Hepatocyte (in vitro differentiated cells): ENCODE measurements at places on chromosomes 6 and 20. TPM values are rescaled to one million over a fixed set of nuclear protein-coding genes. Genes with fewer than 3 reads are reported as not detected.

DNA sequence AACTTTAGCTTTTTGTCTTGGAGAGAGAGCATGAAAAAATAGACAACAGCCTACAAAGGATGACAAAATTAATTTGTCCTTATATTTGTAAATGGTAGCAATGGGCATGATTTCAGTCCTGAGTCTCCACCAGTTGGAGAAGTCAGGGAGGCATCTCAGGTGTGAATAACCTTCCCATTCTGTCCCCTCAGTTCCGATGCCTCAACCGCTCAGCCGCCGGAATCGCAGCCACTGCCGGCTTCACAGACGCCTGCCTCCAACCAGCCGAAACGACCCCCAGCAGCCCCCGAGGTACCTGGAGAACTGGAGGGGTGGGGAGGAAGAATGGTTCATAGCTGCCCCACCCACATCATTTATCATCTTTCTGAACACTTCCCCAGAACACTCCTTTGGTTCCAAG, 3.6 kb downstream of the PRRC2A start:
- no peaks in the 10 kb centered on the region for H3K27me3 ChIP-seq
- H3K4me3 ChIP-seq, result no peak overlapping the region

GRCh38 chr20:63980806-63981728, at the start of gene PRPF6:
TSS of gene PRPF6 (plus strand) at chr20:63981132. CDS start at chr20:63981246, 114 bp downstream.
- H3K4me1 ChIP-seq, result peaks cover 31% of the 10 kb centered on the region
- no peaks in the 10 kb centered on the region for H3K27me3 ChIP-seq
- peak; percentile 99 for DNase-seq
- peak within 1 kb of the TSS; percentile 94 for H3K27ac ChIP-seq
- peak within 1 kb of the TSS; percentile 61 for H3K4me3 ChIP-seq

DNA sequence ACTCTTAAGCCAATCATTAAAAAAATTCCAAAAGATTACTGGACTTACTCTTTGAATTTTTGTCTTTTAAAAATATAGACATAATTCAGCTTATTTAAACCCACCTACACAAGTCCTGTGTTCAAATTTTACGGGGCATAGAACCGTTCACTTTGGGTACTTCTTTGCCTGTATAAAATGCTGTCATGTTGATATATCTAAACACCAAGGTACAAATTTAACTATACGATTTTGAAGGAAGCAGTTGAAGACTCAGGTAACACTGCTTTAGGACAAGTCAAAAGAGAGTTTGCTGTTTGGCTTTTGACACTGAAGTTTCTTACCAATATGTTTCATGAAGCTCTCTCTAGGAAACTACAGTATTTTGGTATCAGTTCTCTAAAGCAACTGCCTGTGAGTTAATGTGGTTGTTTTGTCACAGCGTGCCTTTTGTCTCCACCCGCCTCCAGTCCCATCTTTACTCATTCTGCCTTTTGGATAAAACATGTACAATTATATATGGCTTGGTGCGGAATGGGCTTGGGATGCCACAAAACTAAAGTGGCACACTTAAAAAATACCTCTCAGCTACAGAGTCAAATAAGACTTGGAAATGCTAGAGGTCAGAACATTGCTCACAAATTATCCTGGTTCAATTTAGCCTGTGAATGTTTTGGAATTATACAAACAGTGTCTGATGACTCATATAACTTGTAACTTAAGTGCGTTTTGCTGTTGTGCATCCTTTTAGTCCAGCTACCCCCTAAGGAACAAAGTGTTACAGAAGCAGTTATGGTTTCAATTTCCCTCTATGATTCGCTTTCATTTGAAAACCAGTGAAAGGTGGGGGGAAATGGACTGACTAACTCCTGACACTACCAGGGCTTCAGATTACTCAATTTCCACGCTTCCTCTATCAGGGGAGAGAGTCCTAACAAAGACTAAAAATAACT, 38.7 kb downstream of the RGS17 start:
- no peaks in the 10 kb centered on the region for H3K27me3 ChIP-seq
- no peak for DNase-seq
- H3K4me1 ChIP-seq, result no peaks in the 10 kb centered on the region
- H3K27ac ChIP-seq, result no peak overlapping the region

DNA sequence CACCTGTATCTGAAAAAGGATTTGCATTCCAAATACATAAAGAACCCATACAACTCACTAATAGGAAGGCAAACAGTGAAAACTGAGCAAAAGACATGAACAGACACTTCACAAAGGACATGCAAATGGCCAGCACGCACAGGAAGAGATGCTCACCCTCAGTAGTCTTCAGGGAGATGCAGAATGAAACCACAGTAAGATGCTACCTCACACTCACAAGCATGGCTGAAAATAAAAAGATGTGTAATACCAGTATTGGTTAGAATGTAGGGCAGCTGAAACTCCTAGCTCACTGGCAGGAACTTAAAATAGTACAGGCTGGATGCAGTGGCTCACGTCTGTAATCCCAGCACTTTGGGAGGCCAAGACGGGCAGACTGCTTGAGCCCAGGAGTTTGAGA, 64.6 kb downstream of the SNX5 start:
- H3K4me1 ChIP-seq, result no peaks in the 10 kb centered on the region
- H3K27me3 ChIP-seq, result no peaks in the 10 kb centered on the region
- no peaks in the 10 kb centered on the region for H3K36me3 ChIP-seq
- H3K4me3 ChIP-seq, result no peak overlapping the region
- no peak overlapping the region for H3K27ac ChIP-seq

- no peak overlapping the region for H3K4me3 ChIP-seq
- no peak overlapping the region for H3K27ac ChIP-seq
- H3K4me1 ChIP-seq, result no peaks in the 10 kb centered on the region
- DNase-seq, result no peak
Observed at GRCh38 chr20:53346335-53346648, 247.3 kb downstream of the ZNF217 start.

- DNase-seq, result no peak
- no peak overlapping the region for H3K4me3 ChIP-seq
- no peak overlapping the region for H3K27ac ChIP-seq
- no peaks in the 10 kb centered on the region for H3K27me3 ChIP-seq
- H3K36me3 ChIP-seq, result no peaks in the 10 kb centered on the region
- no peaks in the 10 kb centered on the region for H3K4me1 ChIP-seq
Observed at GRCh38 chr6:141467881-141468280, 664.8 kb upstream of the GJE1 start.

DNA sequence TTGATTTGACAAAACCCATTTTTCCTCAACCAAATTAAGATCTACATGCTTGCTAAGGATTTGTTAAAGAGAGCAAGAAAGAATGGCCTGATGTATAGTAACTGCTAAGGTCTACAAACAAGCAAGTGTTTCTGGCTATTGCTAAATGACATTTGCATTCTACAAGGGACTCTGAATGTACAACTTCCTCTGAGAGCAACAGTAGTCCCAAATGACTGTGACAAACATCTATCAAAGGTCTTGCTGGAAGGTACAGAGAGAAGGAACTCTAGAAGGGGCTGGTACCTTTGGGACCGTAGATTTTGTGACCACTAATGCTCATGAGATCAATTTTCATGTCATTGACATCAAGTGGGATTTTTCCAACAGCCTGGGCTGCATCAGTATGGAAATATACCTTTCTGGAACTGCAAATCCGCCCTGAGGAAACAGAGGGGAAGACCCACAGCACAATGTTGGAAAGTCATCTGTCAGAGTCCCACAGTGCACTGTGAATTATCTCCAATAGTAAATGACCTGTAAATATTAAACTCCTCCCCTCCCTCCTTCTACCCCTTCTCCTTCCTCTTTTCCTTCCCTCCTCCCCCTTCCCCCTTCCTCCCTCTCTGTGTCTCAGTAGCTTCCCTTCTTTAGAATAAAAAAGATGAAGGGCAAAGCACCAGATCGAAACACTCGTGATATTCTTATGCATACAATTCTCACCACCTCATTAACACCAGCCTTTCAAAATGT, 15.9 kb upstream of the CPNE1 start:
- no peaks in the 10 kb centered on the region for H3K27me3 ChIP-seq
- no peaks in the 10 kb centered on the region for H3K4me1 ChIP-seq
- no peak overlapping the region for H3K27ac ChIP-seq
- DNase-seq, result no peak
- no peak overlapping the region for H3K4me3 ChIP-seq
- no peaks in the 10 kb centered on the region for H3K36me3 ChIP-seq

DNA sequence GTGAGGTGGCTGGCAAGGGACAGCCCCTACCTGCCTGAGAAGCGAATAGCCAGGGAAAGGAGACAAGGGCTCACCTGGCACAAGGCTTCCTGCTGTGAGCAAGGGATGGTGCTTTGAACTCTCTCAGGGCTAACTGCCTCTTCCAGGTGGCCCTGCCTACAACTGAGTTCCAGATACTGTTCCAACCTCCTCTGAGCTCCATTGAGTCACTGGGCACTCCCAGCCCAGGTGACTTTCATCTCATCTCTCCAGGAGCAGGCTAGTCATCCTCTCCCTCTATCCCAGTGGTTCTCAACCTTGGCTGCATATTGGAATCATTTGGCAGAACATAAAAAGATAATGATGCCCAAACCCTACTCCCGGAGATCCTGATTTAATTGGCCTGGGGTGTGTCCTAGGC, 374.0 kb upstream of the ZFP64 start:
- no peaks in the 10 kb centered on the region for H3K4me1 ChIP-seq
- no peak for DNase-seq
- H3K27me3 ChIP-seq, result no peaks in the 10 kb centered on the region
- H3K27ac ChIP-seq, result no peak overlapping the region
- no peaks in the 10 kb centered on the region for H3K36me3 ChIP-seq

DNA sequence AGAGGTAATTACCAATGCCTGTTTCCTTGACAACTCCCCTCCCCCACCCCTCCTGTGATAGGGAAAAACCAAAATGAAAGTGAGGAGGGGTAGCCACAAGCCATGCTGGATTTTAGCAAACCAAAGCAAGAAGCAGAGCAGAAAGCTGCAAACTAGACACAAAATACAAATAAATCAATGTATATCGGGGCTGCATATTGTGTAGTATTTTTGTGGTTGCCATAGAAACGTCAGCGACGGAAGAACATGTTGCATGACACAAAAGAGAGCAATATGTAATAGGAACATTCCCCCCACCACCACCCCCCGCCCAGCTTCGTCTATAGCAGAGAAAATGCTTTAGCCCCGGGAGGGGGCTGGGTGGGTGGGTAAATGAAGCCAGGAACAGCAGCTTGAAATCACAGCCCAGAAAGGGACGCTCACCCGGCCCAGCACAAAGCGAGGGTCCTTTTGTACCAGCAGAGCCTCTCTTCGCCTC, 548 bp downstream of the AGPAT4 start:
- H3K4me3 ChIP-seq, result peak overlapping the region; percentile 43
- no peaks in the 10 kb centered on the region for H3K36me3 ChIP-seq
- H3K4me1 ChIP-seq, result peaks cover 14% of the 10 kb centered on the region
- no peaks in the 10 kb centered on the region for H3K27me3 ChIP-seq
- H3K27ac ChIP-seq, result peak overlapping the region; percentile 73
- DNase-seq, result peak; percentile 51

GRCh38 chr6:43771210-43771857, 1.3 kb downstream of the VEGFA start:
- H3K27me3 ChIP-seq, result no peaks in the 10 kb centered on the region
- H3K36me3 ChIP-seq, result no peaks in the 10 kb centered on the region
- peak overlapping the region; percentile 98 for H3K4me3 ChIP-seq
- peak; percentile 86 for DNase-seq
- H3K4me1 ChIP-seq, result peaks cover 49% of the 10 kb centered on the region

- H3K4me3 ChIP-seq, result no peak overlapping the region
- H3K27me3 ChIP-seq, result no peaks in the 10 kb centered on the region
- no peak for DNase-seq
- H3K4me1 ChIP-seq, result no peaks in the 10 kb centered on the region
- H3K36me3 ChIP-seq, result no peaks in the 10 kb centered on the region
- no peak overlapping the region for H3K27ac ChIP-seq
Observed at GRCh38 chr20:61082720-61083119, 169.3 kb upstream of the CDH4 start.

DNA sequence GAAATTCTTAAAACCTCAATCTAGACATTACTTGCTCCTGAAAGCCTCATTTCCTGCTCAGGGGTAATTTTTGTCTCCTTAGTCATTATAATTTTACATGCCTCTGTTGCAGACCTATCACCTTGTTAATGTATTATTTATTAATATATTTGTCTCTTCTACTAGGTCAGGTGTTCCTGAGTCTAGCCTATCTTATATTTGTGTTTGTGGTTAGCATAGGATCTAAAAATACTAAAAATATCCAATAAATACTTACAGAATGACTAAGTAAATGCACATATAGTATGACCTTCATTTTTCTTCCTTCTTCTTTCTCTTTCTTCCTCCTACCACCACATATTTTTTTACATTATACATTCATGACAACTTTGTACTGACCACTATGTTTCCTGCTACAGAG, 268.9 kb upstream of the HS3ST5 start:
- H3K4me3 ChIP-seq, result no peak overlapping the region
- no peaks in the 10 kb centered on the region for H3K36me3 ChIP-seq
- no peak for DNase-seq
- no peaks in the 10 kb centered on the region for H3K4me1 ChIP-seq

DNA sequence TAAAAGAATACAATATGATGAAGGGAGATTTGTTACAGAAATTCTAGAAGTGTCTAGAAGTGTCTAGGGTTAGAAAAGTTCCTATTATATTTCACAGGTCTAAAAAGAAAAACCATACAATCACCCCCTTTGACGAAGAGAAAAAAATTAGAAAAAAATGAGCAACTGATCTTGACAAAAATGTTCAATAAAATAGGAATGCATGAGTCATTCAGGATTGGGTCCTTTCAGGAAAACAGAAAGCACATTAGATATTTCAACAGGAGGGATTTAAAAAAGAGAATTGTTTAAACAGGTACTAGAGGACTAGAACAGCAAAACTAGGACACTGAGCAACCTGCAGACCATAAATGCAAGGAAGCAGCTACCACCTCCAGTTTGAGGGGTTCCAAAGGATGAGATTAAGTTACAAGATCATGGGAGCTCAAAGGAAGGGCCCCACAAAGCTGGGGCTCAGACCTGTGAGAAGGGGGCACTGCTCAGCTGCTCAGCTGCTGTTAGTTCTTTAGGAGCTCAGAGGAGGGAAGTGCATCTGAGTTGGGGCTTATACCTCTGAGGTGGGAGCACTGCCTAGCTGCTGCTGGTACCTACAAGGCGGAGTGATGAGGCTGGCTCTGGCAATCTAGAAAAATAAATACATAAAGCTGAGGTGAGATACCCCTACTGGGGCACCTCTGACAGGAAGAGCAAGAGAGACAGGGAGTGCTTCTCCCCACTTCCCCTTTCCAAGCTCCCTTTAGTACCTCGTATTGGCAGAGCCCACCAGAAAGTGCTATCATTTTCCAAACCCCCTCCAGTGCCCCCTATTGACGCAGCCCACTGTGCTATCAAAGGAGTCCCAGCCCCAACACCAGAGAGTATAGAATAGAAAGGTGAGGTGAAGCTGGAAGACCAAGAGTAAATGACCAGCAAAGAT, 27.1 kb upstream of the BEND6 start:
- H3K36me3 ChIP-seq, result no peaks in the 10 kb centered on the region
- no peak for DNase-seq
- no peak overlapping the region for H3K27ac ChIP-seq
- H3K27me3 ChIP-seq, result no peaks in the 10 kb centered on the region

GRCh38 chr6:167699141-167699931, 127.4 kb upstream of the AFDN start:
- H3K36me3 ChIP-seq, result no peaks in the 10 kb centered on the region
- peak; percentile 52 for DNase-seq
- no peak overlapping the region for H3K4me3 ChIP-seq
- peak overlapping the region; percentile 83 for H3K27ac ChIP-seq
- H3K4me1 ChIP-seq, result peaks cover 15% of the 10 kb centered on the region
- H3K27me3 ChIP-seq, result no peaks in the 10 kb centered on the region

Gene ATG5
- total RNA-seq, result 42.8 and 45.7 TPM in 2 replicates

Gene PGC
- 114 and 128 TPM in 2 replicates for total RNA-seq

Gene FILIP1
- 6.0 and 7.3 TPM in 2 replicates for total RNA-seq

Gene ARFGEF2
- total RNA-seq, result 46.6 and 48.0 TPM in 2 replicates

Gene SMAP1
- 42.4 and 43.1 TPM in 2 replicates for total RNA-seq
